Tibial artery (tissue), 4 donors: ENCODE measurements at places on chromosomes 6 and 20.
A peak's percentile ranks its signal among the peaks of the same experiment; 100 is the strongest.

DNA sequence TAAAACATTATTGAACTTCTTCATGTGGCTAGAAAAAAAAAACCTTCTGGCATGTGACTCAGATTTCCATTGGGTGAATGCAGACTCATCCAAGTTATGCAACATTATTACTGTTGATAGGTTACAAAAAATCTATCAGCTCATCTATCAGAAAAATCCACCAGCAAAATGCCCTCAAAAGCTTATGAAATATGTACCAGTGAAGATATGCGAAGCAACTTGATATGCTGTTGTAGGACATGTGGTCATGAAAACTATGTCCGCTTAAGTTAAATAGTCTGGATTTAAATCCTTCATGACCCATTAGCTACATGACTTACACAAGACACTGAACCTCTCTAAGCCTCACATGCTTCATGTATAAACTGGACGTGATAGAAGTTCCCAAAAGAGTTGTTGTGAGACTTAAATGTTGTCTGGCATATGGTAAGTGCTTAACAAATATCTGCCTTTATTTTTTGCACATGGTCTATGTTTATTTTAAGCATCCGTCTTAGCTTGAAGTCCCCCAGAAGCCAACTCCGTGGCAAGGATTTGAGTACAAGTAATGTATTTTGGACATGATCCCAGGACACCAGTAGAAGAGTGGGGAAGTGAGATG is 12.5 kb upstream of the BFSP1 start:
- DNase-seq, result no peak

DNA sequence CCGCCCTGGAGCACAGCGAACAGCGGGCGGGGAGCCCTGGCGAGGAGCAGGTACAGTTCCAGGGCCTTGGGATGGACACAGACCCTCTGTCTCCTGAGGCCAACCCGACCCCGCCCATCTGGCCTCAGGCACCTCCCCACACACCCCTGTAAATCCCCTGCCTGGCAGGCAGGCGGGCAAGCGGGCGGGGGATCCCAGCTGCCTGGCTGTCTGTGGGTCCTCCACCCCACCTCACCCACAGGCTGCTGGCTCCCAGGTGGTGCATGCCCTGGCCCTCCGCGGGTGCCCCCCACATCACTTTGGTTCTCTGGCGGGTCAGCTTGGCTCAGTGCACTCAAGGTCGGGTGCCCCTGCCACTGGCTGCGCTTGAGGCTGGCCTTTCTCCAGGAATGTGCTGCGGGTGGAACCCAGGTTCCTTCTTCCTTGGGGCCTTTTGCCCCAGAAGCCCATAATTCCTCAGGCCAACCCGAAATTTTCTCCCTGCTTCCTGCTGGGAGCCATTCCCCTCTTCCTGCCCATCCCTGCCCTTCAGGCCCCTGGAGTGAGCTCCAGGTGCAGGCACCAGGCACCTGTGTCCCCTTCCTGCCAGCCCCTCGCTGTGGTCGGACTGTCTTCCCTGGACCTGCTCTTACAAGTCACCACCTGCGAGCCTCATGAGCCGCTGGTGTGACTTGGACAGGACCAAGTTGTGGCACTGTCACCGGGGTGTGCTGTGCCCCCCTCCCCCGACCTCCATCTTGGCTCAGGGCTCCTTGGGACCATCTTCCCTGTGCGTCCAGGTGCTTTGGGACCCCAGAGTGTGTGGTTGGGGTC is 5.3 kb upstream of the TNFRSF6B start:
- peak; percentile 67 for DNase-seq

- no peak for DNase-seq
Observed at GRCh38 chr6:161035182-161035980, 43.8 kb downstream of the MAP3K4 start.

DNA sequence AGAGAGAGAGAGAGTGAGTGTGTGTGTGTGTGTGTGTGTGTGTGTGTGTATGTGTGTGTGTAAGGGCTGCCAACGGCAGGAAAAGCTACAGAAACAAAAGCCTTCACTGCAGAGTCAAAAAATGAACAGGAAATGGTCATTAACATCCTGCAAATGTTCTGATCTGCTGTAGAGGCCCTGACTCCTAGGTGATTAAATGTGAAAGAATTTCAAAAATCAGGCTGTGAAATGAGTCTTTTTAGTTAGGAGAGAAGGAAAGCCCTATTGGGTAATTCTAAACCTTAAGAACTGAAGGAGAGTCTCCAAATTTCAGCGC is 166.5 kb upstream of the MYLIP start:
- DNase-seq, result no peak

DNA sequence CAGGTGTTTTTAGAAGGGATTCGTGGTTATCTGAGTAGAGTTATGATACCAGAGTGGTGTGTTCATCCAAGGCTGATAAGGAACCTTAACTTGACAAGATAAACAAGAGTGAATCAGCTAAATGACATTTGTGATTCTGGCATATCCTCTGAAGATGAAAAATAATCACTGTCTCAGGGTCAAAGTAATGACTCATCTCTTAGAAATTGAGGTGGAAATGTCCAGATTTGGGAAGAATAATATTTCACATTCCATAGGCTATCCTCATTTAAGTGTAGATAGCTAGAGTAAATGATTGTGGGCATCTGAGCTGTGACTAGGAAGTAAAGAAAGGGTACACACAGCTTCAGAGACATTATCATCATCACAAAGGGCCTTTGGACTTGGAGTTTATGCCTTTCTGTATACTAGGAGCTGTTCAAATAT is 255.7 kb downstream of the GJA1 start:
- no peak for DNase-seq

DNA sequence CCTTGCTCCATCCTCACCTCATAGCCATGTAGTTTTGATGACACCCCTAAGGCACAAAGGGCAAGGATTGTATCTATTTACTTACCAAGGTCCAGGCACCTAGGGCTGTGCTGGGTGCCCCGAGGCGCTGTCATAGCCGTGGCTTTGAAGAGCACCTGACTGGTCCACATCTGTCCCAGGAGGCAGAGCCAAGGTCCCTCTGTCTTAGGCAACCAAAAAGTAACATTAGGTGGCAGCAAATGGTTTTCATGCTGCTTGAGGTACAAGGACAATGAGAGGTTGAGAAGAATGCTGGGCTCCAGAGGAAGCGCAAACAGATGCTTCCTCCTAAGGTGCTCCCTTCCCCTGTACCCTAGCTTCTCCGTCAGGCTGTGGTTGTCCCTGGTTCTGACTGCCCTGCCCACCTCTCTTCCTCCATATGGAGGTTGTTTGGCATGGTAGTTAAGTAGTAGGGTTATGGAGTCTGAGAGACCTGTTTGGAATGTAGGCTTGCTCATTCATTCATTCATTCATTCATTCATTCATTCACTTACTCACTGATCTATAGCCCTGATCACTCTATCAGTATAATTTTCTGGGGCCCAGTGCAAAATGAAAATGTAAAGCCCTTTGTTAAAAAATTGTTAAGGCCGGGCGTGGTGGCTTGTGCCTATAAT is 3.0 kb upstream of the UQCC2 start:
- DNase-seq, result no peak

DNA sequence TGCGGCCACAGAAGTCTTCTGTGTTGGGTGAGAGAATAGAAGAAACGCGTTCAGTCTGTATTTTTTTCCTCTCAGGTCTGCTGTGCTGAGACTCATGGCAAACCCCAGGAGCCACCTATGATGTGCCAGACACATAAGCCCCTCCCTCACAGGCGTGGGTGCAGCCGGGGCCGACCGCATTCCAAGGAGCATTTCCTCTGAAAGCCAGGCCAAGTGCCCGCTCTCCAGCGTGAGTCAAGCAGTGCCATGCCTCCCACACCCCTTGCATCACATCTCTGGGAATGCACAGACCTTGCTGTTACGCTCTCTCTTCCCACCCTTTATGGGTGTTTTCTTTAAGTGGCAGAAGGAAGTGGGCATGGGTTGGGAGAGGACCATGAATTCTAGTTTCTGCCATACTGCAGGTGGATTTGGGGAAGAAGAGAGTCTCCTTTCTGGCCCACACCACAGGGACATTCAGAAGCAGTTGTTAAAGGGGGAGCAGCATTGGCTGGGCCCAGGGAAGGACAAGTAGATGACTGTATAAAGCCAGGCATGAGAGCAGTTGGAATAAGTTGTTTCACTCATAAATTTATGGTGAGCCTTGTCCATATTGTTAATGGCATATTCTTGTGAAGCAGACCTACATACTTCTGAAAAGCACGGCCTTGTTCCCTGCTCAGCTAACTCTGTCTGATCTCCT is 37.1 kb upstream of the TFAP2A start:
- no peak for DNase-seq

DNA sequence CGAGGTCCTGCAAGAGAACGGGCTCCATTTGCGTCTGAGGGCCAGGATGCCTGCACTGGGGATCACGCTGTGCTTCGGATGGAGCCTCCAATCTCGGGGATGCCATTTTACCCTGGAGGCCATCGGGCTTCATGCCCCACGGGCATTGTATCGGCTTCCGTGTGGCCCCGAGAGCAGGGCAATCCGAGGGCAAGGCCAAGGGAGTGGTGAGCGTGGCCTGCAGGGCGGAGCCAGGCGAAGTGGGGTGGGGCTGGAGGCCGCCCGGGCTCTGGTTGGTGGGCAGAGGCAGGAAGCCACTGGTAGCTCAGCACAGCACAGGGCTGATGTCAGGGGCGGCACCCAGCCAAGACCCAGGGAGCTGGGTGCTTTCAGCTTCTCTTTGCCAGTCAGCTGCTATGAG is 57.5 kb upstream of the BHLHE23 start:
- DNase-seq, result no peak

DNA sequence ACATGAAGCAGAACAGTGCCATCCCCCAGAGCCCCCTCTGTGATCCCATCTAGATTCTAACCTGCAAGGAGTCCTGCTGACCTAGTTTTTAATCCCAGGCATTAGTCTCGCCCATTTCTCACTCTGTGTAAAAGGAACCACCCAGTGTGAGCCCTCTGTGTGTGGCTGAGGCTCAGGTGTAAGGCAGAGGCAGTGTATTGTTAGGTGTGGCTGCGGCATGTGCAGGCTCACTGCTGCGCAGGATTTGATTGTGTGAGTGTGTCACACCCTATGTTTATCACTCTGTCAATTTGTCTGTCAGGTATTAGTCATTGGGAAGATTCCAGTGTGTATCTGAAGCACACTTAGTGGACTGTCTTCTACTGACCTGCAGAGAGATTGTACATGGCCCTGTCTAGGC is 13.7 kb upstream of the CST8 start:
- DNase-seq, result no peak

DNA sequence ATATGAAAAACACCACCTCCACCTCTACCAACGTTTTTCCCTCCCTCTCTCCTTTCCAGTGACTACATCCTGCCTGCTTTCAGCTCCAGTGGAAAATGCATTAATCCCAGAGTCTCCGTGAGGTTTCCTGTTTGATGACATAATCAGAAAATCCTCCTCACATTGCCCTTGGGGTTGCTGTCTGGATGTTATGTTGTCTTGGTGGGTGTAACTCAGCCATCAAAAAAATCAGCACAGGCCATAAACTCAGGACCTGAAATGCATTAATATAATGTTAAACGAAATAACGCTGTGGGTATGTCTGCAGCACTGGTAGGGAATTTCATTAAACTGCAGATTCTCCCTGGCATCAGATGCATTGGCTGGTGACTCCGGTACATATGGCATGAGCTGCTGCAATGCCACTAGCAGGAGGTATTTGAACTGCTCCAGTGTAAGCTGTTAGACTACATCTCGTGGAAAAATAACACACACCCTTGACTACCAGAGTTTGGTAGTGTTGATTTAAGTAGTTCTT is 297.8 kb downstream of the PRL start:
- DNase-seq, result no peak

- DNase-seq, result no peak
Observed at GRCh38 chr6:20653085-20653479, 118.8 kb downstream of the CDKAL1 start.

- DNase-seq, result no peak
Observed at GRCh38 chr6:97864366-97864765, 581.4 kb upstream of the MMS22L start.

GRCh38 chr20:23128461-23129125 is 42.5 kb upstream of the CD93 start:
- DNase-seq, result no peak

DNA sequence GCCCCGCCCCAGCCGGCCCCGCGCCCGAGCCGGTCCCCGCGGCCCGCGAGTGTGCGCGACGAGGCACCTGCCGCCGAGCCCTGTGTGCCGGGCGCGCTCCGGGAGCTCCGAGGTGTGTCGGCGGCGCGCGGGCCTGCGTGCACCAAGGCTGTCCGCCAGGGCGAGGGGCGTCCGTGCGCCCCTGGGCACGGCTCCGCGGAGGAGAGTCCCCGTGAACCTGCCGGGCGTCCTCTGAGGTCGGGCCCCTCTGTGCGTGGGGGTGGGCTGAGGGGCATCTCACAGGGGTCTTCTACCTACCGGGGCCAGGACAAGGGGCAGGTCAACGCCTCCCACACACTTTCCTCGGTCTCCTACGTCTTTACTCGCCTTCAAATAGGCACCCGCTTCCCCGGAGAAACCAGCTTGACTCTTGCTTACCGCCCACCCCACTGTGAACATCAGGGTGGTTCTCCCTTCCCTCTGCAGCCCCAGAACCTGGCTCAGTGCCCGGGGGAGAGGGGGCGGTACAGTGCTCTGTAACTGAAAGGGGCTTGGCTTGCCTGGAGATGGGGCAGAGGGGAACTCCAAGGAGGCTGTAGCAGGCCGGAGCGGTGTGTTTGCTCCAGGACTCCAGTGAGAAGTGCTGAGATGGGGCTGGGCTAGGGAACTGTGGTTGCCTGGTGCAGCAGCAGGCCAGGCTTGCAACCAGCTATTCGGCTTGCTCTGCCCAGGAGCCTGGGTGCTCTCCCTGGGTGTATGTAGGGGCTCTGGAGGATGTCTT is at the start of gene SAMD10:
Gene SAMD10, minus strand, starts transcription at position 86 of the 760 bp plus-strand sequence. CDS start 175 bp downstream, outside the sequence.
- peak; percentile 69 for DNase-seq

- no peak for DNase-seq
Observed at GRCh38 chr6:11379805-11380204, 147.3 kb upstream of the NEDD9 start.

GRCh38 chr20:51017251-51017650 is 5.7 kb downstream of the KCNG1 start:
- DNase-seq, result no peak

- no peak for DNase-seq
Observed at GRCh38 chr20:19025430-19026120, 186.9 kb upstream of the SLC24A3 start.
